ENCODE measurements at places on chromosomes 4 and X. TPM values are rescaled to one million over a fixed set of nuclear protein-coding genes. Genes with fewer than 3 reads are reported as not detected.

KDR gene
- total RNA-seq = 260 TPM

HHIP gene
- 29.3 TPM for total RNA-seq

MAML3 gene
- total RNA-seq = 3.7 TPM

CENPVL2 gene
- total RNA-seq = not detected

SSX5 gene
- total RNA-seq = not detected

SERPINA7 gene
- not detected for total RNA-seq

GYG2 gene
- under 0.01 TPM for total RNA-seq

FGD1 gene
- 2.1 TPM for total RNA-seq

BMPR1B gene
- 0.19 TPM for total RNA-seq

CYSLTR1 gene
- total RNA-seq = 0.81 TPM

SRPX2 gene
- total RNA-seq = 59.6 TPM

DAPP1 gene
- total RNA-seq = not detected

MMRN1 gene
- 190 TPM for total RNA-seq

KCNIP4 gene
- not detected for total RNA-seq

TEX13D gene
- not detected for total RNA-seq

C4orf33 gene
- total RNA-seq = 5.2 TPM

ASB12 gene
- not detected for total RNA-seq

TRIM60 gene
- total RNA-seq = not detected

UGT2B15 gene
- not detected for total RNA-seq

CXCL11 gene
- 5.7 TPM for total RNA-seq

GLRA3 gene
- total RNA-seq = not detected

SHISA3 gene
- total RNA-seq = 5.0 TPM

EOLA2 gene
- 12.1 TPM for total RNA-seq

EDNRA gene
- 0.16 TPM for total RNA-seq

WDR1 gene
- 385 TPM for total RNA-seq

BTK gene
- not detected for total RNA-seq

SPANXC gene
- not detected for total RNA-seq

GAGE12F gene
- total RNA-seq = not detected

FRMPD3 gene
- not detected for total RNA-seq

EMCN gene
- total RNA-seq = 62.5 TPM

PTCHD1 gene
- total RNA-seq = not detected

AADAT gene
- total RNA-seq = 0.32 TPM

MOB1B gene
- 17.2 TPM for total RNA-seq

SLC4A4 gene
- total RNA-seq = under 0.01 TPM

TCEAL4 gene
- total RNA-seq = 32.7 TPM

MAGEA1 gene
- total RNA-seq = not detected

ADGRG2 gene
- not detected for total RNA-seq

NELFA gene
- 15.0 TPM for total RNA-seq

QDPR gene
- total RNA-seq = 9.6 TPM

TEC gene
- total RNA-seq = 1.8 TPM

FAAH2 gene
- 0.16 TPM for total RNA-seq
